ENCODE measurements at places on chromosomes 7 and 10.

GRCh38 chr7:86745013-86745745, 101.5 kb downstream of the GRM3 start:
- DNase-seq, result no peak

GRCh38 chr10:112711366-112711765, 238.7 kb upstream of the TCF7L2 start:
- no peak for DNase-seq

DNA sequence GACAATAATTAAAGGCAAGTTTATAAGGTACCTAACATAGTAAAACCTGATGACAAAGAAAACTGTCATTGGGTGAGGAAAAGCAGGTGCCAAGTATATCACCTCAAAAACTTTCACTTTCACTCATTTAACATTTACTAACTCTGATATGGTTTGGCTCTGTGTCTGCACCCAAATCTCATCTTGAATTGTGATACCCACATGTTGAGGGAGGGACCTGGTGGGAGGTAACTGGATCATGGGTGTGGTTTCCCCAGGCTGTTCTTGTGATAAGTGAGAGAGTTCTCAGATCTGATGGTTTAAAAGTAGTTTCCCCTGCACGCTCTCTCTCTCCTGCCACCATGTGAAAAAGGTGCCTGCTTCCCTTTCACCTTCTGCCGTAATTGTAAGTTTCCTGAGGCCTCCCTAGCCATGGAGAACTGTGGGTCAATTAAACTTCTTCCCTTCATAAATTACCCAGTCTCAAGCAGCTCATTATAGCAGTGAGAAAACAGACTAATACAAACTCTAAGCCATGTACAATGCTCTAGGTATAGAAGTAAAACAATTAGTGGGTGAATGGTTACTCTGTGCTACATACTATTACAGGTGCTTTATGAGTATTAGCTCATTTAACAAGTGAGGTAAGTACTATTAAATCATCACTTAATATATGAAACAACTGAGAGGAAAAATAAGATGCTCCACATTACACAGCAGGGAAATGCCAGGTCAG, 199.0 kb downstream of the CHCHD3 start:
- no peak for DNase-seq

- DNase-seq, result peak; percentile 84
These were observed 176.5 kb downstream of the TCF7L2 start for GRCh38 chr10:113126229-113127201.

DNA sequence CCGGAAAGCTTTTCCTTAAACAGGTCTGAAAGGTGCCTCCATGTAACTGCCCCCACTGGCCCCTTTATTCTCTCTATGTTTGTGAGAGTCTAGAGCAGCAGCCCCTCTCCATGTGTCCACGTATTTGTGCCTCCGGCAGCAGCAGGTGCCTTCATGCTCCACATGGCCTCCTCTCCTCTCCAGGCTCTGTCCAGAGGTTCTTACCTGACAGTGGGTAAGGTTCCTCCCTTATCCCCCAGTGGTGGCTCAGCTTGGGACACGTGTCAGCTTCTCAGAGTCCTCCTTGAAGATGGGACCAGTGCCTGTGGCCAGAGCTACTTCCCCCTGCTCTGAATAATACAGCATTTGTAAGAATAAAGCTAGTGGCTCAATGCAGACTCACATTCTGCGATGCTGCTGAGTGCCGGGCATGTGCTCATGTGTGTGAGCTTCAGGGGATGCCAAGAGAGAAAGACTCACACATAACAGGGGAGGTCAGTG, 7.9 kb downstream of the CALML3 start:
- DNase-seq, result no peak

GRCh38 chr10:61363006-61363405, 90.2 kb downstream of the TMEM26 start:
- DNase-seq, result no peak

DNA sequence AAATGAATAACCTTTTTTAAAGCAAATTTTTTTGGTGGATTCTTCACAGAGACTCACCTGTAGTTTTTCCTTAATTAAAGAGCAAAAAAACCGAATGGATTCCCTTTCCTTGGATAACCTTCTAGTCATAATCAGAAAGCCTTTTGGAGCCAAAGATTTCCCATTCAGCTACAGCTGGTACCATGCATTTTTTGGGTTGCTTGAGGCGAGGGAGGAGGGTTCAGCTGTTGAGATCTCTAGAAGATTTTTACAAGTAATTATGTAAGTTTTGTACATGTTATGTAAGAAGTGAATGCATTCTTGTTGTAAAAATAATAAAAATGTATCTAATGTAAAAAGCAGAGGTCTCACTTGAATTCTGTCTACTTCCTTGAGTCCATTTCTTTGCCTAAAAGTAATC, 463.2 kb downstream of the SORCS3 start:
- DNase-seq, result no peak

Data from cardiac muscle cell (in vitro differentiated cells and primary cell).